ENCODE measurements at places on chromosomes 1 and 21.

DNA sequence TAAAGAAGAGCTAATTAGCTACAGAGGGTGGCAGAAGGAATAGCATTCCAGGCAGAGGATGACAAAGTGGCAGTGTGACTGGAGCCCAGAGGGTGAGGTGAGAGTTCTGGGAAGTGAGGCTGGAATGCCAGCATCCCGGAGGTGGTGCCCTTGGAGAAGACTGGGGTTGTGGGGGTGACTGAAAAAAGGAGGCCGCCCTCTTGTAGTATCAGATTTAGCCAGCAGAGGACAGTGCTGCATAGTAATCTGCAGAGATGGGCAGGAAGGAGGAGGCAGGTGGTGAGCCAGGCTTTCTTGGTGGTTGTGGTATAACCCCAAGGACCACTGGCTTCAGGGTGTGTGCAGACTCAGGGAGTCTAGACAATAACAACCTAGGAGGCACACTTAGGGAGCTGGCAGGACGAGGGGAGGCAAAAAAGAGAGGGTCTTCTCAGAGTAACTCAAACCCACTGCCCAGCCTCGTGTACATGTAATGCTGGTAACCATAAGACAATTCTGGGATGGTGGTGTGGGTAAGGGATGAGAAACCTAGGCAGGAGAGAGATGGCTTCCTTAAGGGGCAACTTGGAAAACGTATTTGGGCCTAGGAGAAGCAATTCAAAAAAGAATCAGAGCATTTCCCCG lies 30.5 kb downstream of the MROH7 start:
- no peak for DNase-seq

DNA sequence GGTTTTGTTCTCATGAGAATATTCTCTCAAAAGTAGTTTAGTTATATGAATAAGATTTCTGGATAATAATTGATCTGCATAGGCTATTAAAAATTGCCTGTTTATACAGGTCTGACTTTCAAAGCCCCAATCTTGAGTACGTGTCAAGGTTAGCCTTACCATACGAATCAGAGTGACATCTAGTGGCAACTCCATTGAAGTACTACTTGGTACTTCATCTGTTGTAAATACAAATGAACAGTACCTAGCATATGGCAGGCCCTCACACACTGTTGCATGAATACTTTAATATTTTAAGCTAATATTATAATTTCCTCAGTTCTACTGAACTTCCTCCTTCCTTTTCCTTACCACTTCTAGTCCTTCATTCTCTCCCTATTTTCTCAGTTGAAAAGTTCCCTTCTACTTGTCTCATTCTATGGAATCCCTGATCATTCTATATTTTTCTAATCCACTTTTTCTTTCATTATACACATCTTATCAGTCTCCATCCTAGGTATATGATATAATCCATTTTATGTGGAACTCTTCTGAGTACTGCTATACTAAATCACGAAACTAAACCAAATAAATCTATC lies 101.2 kb downstream of the AKT3 start:
- DNase-seq = peak; percentile 20

DNA sequence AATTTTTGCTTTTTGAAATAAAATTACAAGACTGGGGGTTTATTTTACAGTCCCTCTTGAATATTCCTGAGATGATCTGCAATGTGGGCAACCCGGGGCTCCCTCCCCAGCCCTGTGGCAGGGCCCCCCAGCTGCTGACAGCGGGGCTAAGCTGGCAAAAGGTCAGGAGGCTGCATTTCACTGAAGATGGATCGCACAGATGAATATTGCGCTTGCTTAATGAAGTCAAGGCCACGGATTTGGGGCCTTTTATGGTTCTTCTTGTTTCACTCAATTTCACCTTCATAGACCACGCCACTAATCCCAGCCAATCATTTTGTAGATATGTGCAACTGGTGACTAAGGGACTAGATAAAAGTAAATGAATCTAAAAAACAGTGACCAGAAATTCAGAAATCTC lies 50.8 kb upstream of the SLC22A15 start:
- DNase-seq = no peak

DNA sequence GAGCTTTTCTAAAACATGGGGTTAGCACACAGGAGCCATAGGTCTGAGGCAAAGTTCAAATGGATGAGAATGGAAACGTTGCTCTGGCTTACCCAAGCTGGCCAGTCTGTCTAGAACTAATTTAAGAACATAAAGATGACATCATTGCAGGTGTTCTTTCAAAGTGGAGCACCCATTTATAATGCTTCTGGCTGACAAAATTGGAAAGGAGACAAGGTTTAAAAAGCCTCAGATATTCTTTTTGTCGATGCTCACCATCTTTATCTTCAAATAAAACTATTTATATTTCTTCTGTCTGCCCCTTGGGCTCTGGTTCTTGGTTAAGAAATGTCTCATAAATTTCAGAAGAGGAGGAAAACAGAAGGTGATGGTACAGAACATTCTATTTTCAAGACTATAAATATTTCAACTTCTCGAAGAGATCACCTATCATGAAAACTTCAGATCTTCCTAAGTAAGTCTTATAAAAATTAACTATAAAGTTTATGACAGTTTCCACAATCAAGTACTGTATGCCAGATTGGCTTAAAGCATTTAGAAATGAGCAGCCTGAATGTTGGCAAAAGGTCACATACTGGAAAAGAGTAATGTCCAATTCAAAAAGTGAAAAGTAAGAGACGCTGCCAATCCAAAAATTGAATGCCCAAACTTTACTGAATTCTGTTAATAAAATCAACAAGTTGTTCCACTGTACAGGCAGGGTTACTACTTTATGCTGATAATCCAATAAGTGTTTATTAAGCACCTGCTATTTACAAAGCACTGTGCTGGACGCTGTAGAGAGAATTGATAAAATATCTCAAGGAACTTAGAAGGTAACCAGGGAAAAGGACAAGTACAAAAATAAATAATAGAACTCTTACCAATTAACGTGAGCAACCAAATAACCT lies 92.0 kb downstream of the ETS2 start:
- no peak for DNase-seq

DNA sequence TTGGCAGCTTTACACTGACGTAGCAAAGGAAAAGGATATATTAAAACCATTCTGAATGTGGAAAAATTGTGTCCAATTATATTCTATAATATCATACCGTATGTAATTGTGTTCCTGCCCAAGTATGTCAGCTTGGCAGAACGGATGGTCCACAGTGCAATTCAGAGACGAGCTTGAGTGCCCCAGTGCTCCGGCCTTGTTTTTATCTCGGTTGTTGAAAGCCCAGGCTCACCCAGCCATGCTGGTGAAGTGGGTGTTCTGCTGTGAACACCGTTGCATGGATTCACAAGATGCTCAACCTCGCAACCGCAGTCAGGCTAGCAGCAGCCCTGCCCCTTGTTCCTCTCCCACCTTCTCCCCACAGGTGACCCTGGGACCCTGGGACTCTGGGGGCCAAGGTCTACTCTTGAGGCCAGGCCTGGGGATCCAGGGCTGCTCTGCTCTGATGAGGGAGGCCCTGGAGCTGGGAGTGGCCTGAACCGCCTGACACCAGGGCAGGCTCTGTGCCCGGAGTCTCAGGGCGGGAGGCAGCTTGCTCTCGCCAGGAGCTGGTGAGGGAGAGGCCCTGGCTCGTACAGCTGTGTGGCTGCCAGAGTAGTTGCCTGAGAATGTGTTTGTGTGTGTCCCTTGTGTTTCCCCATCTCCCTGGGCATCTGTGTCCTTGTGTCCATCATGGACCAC lies 11.2 kb downstream of the PTPRF start:
- no peak for DNase-seq

DNA sequence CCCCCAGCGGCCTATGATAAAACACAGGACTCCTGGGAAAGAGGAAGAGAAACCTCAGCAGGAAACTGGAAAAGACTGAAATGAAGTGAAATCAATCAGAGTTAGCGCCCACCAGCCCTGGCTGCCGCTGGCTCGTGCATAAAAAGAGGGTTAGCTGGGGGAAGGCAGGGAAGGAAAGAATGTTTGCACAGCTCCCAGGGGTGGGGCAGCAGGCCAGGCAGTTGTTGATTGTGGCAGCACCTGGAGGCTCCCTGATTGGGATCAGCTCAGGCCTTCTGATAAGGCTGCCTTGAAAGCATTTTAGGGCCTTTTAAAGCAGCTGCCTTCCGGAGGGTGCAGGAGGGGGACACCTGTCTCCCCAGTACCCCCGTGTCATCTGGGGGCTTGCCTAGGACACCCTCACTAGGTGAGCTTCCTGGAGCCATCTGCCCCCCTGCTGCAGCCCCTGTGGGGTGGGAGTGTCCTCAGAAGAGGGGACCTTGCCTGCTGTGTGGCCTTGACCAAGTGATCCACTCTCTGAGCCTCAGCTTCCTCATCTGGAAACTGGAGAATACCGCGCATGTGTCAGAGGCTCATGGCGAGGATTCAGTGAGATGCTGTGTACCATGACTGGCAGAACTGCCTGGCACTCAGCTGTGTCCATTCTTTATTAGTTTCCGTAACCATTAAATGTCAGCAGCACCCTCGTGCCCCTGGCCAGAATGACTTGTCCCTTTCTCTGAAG lies 6.6 kb downstream of the EPHB2 start:
- DNase-seq = no peak

DNA sequence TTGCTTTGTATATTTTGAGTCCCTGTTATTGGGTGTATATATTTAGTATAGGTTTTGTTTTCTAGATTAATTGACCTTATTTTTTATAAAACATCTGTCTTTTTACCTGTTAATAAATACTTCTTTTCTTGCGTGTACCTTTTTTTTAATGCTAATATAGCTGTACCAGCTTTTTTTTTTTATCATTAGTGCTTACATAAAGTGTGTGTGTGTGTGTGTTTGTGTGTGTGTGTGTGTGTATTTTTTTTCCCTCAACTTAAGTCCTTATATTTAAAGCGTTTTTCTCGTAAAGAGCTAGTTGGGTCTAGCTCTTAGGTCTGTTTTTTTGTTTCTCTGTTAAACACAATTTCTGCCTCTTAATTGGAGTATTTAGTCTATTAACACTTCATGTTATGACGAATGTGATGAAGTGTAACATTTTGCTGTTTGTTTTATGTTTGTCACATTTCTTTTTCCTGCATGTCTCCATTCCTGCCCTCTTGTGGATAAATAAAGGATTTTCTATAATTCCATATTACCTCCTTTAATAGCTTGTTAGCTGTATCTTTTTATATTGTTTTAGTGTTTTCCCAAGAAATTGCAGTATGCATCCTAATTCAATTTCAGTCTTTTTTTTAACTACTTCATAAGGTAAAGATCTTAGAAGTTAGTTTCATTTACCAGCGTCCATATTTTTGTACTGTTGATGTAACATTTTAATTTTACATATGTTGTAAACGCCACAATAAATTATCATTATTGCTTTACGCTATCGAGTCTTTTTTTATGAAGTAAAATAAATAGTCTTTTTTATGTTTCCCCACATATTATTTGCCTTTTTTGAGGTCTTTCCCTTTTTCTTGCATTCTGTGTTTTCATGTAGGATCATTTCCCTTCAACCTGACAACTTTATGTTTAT lies 4.3 kb downstream of the PRMT2 start:
- no peak for DNase-seq
